M059J (cell line): ENCODE measurements at places on chromosomes 13 and 19.
A peak's percentile ranks its signal among the peaks of the same experiment; 100 is the strongest.

DNA sequence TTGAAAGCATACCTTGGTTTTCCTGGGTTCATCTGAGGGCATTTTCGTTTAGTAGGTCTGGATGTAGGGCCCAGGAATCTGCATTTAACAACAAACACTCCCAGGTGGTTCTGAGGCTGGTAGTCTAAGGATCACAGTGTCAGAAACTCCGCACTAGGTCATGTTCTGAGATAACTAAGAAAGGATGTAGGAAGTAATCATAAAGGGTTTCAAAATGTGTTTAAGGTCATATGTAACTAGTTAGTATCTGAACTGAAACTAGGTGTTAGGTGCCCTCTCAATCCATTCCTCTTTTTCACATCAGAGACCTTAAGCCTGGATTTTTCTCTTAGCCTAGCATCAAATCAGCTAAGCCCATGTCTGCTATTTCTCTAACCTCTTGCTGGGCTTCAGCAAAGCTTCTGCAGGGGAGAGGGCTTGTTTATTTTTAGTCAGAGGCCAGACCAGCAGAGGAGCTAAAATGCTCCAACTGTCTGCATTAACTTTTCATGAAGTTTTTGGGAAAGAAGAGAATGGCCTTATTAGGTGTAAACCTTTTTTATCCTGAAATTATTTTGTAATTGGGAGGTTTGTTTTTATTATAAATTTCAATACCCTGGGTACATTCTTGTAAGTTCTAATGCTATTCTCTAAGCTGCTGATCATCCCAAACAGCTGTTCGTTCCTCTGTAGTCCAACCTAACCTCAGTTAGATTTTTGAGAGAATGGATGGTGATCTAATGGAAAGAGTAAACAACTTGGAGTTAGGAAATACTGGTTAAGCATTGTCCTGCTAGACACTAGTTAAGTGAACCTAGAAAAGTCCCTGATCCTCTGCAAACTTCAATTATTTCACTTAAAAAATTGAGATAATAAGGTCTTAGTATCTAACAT, 262.8 kb upstream of the RFC3 start:
- no peak for DNase-seq

DNA sequence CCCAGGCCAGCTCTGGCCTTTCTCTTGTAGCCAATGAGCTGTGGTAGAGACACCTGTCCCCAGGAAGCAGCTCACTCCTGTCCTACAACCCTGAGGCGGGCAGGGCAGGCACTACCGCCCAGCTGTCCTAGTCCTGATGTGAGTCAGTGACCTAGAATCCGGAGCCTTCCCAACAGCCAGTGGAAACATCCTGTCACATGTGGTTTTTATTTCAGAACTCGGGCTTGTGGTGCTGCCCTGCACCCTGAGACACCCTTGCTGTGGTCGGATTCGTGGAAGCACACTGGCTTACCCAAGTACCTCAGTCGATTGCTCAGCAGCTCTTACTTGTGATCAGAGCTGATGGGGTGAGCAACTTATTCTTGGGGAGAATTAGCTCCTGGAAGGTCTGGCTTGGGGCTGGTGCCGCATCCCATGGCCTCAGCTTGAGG, 83.6 kb upstream of the ARHGEF7 start:
- DNase-seq, result peak; percentile 90

- DNase-seq, result no peak
Measured at GRCh38 chr13:35471706-35472322, 4.7 kb downstream of the MAB21L1 start.

- DNase-seq, result no peak
Measured at GRCh38 chr13:49869519-49869918, 66.6 kb downstream of the SPRYD7 start.

DNA sequence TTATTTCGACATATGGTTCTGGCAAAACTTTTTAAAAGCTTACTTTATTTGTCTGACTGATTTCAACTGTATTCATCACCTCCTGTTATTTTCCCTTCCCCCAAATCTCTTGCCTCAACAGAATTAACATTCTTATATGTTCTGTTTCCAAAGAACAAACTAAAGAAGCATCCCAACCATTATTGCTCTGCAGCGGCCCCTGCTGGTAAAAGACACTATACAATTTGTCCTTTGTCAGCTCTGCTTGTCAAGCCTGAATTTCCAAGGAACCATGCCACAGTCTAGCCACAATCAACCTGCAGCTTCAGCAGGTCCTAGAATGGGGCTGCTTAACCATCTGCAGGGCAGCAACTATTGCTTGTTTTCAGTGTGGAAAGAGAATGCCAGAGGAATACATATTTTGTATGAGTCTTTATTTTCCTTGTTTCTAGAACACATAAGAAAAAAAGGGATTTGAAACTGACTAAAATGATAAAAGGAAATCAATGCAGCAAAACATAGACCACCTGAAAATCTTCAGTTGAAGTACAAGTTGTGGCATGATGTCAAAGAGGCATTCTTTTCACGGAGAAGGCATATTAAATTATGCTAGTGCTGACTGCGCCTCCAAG, 845.3 kb downstream of the DIAPH3 start:
- peak; percentile 67 for DNase-seq

GRCh38 chr13:27411341-27411740, 13.1 kb upstream of the GTF3A start:
- DNase-seq, result no peak

DNA sequence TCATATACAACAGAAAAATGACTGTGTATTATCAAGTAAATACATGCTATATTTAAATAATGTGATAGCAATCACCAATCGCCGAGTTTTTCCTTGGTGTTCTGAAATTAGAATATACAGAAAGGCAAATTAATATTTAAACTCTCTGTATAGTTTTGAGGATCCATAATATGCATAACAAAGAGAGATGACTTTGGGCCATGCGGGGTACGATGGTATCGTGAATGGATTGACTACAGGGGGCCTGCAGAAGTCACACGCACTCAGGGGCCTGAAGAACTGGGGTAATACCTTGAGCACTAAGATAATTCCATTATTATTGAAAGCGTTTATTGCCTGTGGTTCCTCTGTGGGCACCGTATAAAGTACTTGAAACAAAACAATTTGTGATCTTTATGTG, 314.0 kb downstream of the TEX29 start:
- no peak for DNase-seq

- DNase-seq, result no peak
Measured at GRCh38 chr13:33110386-33110712, 94.1 kb downstream of the KL start.
